ENCODE measurements at places on chromosomes 16 and 17.

DNA sequence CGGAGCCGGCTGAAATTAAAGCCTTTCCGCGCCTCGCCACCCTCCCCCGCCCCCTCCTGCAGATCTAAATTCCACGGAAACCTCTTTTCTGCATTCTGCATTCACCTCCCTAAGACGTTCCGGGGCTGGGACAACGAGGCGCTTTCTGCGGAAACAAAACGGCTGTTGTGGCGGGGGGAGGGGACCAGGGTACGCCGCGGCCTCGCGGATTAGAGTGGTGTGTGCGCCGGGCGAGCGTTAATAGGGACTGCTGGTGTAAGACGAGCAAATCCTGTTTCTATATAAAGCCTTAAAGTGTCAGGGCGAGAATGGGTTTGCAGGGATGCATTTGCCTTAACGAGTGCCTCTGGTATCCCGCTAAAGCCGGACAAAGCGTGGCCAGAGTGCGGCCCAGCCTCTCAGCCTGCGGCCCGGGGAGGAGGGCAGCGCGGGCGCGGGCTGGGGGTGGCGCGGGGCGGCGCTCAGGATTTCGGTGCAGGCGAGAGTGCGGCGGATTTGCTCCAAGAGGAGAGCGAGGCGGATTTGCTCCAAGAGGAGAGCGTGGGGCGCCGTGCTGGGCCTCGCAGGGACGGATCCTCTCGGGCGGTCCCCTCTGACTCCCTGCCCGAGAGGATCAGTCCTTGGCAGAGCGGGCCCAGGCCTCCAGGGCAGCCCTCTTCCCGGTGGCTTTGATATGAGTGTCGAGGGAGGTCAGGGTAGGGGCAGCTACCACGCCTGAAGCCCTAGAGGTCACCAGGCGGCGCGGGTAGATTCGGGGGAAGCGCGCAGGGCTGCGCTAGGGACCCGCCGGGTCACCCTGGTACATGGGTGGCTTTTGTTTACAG, 5.1 kb downstream of the BAHCC1 start:
- no peak for DNase-seq

GRCh38 chr17:73998249-73998648, 205.2 kb upstream of the RPL38 start:
- DNase-seq = no peak

- no peak for DNase-seq
These were observed 232.3 kb upstream of the CIBAR2 start for GRCh38 chr16:85344502-85345128.

DNA sequence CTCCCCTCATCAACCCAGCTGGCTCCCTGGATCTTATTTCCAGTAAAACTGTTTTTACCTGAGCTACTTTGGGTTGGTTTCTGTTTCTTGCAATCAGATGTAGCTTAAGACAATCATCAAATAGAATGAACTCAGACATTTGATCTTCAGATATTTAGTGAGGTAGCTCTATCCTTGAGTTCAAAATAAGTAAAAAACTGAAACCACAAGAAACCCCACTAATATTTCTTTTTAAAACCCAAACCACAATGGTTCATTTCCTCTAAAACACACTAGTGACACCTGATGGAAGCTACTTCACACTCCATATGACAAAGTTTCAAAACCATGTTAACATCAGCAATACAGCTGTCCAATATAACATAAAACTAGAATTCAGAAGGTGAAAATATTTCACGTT, 37.8 kb downstream of the CACNG1 start:
- DNase-seq = no peak

DNA sequence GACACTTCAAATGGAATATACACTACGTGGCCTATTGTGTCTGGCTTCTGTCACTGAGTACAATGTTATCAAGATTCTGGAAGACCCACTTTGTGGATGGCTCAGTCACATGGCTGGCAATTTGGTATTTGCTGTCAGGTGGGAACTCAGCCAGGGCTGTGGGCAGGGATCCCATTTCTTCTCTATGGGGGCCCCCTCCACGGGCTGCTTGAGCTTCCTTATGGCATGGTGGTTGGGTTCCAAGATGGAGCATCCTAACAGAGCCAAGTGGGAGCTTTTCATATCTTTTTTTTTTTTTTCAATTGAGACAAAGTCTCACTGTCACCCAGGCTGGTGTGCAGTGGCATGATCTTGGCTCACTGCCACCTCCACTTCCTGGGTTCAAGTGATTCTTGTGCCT, 18.0 kb upstream of the CEP20 start:
- no peak for DNase-seq

- no peak for DNase-seq
These were observed 6.3 kb upstream of the ZDHHC7 start for GRCh38 chr16:85017633-85018032.

DNA sequence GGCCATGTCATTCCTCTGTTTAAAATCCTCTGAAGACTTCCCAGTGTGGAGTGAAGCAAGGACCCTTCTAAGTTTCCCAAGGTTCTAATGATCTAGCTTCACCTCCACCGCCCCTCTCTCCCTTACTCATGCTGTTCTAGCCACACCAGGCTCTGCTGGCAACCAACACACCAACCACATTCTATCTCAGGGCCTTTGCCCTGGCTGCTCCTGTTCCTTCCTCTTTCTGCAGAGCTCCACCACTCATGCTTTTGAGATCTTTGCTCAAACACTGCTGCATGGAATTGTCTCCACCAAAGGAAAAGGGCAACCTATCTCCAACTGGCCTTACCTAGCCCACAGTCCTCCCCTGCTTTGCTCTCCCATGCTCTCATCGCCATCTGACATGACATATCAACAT, 128.7 kb downstream of the XYLT1 start:
- no peak for DNase-seq

DNA sequence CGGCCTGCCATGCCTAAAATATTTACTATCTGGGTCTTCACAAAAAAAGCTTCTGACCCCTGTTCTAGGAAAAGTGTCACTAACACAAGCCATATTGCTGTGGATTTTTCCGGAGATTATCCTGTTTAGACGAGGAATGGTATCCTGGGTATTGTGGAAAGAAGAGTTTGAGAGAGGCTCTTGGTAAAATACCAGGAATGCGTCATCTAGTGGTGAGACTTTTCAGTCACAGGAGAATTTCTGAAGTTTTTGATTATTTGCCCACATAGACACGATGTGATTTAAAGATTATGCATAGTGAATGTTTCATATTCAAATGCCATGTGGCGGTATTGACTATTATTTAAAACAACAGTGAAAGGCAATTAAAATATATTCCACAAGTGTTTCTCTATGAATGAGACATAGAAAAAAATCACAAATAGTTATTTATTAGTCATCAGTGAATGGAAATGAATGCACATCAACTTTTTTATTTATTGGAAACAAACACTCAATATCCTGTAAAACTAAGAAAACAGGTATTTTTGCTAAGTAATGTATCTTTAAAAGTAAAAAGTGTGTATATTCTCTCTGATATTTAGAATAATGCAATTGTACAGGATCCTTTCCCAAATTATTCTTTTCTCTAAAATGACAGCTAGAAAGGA, 7.8 kb downstream of the KRT28 start:
- no peak for DNase-seq

- no peak for DNase-seq
These were observed 10.4 kb downstream of the VPS53 start for GRCh38 chr17:704111-704864.

DNA sequence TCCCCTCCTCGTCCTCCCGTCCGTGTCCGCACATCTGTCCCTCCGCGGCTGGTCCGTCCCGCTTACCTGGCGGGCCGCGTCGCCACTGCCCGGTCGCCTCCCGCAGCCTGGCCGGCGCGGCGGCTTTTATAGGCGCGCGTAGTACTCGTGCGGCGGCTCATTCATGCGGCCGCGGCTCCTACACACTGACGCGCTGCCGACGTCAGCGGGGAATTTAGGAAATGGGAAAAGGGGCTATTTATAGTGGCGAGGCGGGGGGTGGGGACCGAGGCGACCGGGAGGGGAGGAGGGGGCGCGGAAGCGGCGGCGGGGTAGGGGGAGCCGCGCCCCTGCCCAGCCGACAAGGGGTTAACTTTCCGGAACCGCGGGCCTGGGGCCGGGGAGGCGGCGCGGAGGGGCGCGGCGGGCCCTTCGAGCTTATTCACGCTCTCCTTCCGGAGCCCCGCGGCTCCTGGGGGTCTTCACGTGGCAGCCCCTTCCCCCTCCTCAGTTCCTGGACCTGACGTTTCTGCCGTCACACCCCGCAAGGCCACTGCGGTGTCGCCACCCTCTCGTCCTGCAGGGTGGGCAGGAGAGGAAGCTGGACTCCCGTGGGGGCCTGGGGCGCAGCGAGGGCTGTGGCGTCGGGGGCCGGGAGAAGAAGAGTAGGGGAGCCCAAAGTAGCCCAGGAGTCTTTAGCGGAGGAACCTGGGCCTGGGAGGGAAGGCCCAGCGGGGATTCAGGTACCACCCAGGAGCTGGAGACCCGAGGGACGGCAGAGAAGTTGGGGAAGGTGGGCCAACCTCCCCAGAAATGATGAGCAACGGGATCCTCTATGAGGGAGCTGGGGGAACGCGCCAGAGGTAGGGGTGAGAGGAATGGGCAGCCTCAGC, 3.6 kb upstream of the HIC1 start:
- DNase-seq = no peak

DNA sequence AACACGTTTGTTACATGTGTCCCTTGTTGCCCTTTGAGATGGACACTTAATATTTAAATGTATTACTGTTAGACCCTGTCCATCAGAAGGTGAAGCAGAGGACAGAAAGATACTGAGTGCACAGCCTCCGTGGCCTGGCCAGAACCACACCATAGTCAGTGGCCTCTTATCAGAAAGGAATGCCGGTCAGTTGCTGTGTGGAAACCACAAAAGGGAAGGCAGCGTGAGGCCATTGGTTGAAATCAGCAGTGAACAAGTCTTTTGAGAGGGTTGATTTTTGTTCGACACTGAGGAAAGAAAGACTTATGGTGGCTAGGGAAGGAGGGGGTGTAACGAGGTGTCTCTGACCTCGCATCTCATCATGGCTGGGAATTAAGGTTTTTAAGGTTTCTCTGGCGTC, 85.4 kb upstream of the CLEC18A start:
- no peak for DNase-seq

- DNase-seq = no peak
These were observed 4.0 kb upstream of the IL17C start for GRCh38 chr16:88634141-88634993.

DNA sequence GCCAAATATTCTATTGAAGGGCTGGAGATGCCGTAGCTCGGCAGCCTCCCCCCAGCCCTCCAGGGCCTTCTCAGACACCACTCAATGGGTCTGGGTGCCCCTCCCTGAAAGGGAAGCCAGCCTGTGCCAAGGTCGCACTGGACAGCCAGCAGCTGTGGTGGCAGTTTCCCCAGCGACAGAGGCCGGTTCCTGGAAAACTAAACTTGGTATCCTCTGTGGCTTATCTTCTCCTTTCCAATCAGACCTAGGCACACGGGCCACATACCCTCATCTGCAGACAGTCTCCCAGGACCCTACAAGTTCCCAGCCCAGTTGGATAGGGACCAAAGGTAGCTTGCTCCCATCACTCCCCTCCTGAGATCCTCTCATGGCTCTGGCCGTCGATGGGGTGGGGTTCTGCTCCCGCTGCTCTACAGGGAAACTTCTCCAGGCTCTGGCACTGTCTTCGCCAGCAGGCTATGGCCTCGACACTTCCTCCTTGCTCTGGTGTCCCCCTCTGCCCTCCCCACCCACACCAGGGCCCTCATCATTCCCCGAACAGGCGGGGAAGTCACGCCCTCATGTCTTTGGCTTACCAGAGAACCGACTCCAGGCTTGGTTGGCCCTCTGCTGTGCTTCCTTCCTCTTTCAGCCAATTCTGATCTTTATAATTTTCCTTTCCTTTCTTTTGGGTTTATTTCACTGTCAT, 18.3 kb upstream of the IL21R start:
- DNase-seq = no peak

GRCh38 chr17:34374457-34374856, 11.4 kb upstream of the CCL1 start:
- DNase-seq = no peak

DNA sequence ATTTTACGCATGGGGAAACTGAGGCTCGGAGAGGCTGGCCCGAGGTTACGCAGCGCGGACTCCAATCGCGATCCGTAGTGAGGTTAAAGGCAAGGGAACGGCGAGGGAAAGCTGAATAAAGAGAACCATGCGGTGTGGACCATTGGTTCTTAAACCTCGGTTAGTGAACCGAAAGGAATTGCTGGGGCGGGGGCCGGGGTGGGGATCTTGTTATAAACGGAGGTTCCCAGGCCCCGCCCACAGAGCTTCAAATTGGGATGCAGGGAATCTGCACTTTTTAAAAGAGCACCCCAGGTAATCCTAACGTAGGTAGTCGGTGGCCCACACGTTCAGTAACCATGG, 524 bp downstream of the IQCK start:
- no peak for DNase-seq

GRCh38 chr17:49443862-49444261, 29.2 kb upstream of the PHB1 start:
- DNase-seq = no peak

DNA sequence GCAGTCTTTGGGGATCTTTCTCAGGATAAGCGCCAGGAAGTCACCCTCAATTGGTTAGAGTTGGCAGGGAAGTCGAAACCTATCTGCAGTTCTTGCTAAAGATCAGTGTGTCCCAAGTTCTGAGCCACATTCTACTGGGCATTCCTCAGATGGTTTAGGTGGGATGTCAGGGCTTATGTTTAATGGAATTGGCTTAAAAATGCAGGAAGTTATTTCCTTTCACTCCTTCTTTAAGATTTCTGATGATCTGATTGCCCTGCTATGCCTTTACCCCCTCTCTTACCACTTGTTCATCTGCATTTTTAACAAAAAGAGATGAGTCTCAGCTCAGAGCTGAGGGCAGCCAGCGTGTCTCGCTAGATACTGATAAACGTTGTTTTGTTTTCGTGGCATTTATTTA, 30.8 kb downstream of the FOXL1 start:
- no peak for DNase-seq

GRCh38 chr16:89199241-89200123, 855 bp downstream of the SLC22A31 start:
- DNase-seq = no peak

DNA sequence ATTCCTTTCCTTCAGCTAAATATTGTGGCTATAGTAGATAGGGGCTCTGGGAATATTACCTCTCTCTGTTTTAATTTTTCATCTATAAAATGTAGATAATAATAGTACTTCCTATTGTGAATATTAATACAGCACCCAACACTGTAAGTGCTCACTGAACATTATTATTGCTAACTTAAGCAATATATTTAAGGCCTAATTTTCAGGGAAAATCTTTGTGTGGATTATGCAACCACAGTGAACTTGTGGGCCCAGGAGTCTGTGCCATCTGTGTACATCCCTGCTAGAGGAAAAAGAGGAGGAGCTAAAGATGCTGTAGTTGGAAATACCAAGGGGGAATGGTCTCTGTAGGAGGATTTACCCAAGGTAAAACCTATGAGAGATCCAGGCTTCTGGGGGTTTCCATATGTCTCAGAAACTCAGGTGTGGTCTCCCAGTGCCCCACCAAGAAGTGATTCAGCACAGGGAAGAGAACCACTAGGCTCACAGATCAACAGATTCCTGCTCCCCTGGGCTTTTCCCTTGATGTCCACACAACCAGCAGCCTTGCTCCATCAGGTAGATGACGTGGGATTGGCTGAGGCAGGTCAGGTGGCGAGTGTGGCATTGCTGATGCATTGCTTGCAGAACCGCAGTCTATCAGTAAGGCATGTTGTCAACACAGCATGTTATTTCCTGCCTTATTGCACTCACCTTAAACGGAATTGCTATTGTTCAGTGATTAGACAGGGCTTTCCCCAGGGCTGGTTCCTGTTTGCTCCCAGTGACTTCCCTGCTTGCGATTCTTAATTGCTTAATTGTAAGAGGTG, 1.6 kb upstream of the N4BP1 start:
- no peak for DNase-seq

Data from cerebellar nuclear complex (tissue), 1 donor.